ENCODE measurements at places on chromosomes 11 and 22.
A peak's percentile ranks its signal among the peaks of the same experiment; 100 is the strongest.

GRCh38 chr22:42993651-42994275 is 21.2 kb downstream of the PACSIN2 start:
- no peak for DNase-seq

- no peak for DNase-seq
These were observed 38.6 kb upstream of the SC5D start for GRCh38 chr11:121253951-121254350.

DNA sequence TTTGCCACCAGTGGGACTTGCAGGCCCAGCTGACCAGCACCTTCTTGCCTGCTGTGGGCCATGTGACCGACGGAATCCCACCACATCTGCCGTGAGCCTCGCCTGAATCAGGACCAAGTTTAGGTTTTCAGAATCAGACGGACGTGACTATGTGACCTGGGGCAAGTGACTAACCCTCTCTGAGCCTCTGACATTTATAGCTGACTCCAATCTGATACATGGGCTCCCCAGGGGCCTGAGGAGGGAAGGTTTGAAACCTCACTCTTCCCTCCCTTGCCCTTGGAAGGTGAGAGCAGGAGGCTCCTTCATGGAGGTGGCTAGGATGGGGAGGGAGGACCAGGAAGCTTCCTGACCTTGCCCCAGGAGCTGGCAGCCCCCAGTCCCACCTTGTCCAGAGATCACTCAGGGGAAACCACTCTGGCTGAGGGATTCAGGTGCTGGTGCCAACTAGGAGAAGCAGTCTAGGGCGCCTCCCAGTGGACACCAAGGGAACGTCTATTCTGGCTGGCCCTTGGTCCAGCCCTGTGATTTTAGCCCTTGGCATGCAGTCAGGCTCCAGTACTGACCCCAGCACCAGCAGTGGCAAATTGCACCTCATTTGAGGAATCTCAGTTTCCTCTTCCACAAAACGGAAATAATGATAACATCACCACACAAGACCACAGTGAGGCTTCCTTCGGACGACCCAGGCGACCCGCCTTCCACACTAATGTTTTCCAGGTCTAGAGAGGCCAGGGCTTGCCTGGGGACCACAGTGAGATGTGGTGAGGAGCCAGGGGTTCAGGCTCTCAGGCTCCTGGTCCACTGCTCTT is 47.2 kb upstream of the SYT7 start:
- DNase-seq = peak; percentile 31

DNA sequence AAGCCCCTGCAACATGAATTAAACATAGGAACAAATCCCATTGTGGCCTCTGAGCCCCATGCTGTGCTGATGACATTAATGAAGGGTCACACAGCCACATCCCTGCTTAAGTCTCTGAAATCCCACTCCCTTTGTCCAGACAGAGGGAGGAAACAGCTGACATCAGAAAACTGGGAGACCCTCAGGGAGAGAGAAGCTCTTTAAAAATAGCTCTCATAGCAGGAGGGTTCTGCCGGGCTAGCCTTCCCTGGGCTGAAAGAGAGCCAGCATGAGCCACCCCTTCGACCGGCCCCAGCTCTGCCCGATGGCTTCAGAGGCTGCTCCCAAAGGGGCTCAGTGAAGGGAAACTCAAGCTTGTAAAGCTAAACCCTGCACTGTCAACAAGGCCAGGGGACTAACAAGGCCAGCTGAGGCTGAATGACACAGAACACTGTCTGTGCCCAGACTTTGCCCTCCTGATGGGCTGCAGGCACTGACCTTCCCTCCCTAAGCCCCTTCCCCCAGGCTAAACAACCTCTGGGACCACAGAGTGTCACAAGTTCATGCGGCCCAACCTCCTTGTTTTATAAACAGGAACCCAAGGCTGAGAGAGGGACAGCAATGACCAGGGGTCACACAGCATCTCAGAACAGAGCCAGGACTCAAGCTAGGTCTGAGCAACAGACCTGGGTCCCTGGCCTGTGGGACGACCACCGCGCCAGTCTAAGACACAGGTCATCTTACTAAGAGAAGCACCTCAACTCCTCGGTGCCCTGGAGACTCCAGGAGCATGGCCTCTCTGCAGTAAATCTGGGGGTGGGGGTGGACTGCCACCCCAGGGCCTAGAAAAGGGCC is 163.8 kb downstream of the CHST1 start:
- no peak for DNase-seq

DNA sequence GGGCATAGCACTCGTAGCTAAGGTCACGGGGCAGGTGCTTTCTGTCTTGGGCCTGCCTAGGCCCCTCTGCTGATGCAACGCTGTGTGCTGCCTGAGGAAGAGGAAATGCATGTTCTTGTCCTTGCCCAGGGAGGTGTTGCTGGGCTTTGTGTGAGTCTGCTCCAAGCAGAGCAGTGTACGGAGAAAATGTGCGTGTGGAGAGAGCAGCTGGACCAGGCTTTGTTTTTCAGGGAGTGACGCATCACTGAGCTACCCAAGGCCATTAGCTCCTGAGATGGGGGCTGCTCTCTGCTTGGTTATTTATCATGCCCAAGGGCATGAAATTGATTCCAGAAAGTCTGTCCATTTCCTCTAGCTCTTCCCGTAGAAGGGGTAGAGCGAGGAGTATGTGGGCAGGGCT is 82.9 kb upstream of the THY1 start:
- DNase-seq = no peak

DNA sequence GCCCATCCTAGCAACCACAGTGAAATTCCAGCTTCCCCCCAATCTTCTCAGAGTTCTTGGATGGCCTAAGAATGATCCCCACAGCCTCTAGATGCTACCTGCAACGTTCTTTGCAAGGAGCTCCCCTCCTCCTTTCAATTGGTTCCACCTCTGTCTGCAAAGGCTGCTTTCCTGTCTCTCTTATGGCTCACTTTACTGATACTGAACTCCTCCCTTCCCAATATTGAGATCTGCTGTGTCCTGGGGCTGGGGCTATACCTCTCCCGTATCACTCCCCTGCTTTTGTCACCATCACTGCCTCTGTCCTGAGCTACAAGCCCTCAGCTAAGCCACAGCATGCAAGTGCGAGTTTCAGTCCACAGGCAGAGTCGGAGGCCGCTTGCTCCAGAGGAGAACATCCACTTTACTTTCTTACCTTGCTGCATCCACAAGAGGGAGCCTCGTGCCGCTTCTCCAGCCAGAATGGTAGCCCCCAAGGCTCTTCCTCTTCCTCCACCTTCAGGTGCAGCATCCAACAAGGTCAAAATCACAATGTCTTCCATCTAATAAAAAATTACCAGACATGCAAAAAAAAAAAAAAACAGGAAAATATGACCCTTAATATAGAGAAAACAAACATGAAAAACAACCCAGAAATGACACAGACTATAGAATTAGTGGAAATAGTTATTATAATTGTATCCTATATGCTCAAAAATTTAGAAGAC is 48.6 kb upstream of the TMEM45B start:
- DNase-seq = no peak

DNA sequence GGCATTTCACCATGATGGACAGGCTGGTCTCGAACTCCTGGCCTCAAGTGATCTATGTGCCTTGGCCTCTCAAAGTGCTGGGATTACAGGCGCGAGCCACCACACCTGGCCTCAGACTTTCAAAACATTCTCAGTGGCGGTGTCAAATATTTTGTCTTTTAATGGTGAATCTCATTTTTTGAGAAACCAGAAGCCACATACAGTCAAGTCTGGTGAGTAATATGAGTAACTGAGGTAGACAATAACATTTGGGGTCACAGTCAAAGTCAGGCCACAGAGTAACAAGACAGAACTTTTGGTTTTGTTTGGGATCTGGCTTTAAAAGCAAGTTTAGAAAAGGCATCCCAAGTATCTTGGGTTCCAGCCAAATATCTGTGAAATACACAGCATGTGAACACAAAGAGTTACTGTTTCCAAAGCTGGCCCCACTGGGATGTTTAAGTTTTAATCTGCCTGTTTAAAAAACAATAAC is 5.6 kb upstream of the TMA7B start:
- DNase-seq = no peak

DNA sequence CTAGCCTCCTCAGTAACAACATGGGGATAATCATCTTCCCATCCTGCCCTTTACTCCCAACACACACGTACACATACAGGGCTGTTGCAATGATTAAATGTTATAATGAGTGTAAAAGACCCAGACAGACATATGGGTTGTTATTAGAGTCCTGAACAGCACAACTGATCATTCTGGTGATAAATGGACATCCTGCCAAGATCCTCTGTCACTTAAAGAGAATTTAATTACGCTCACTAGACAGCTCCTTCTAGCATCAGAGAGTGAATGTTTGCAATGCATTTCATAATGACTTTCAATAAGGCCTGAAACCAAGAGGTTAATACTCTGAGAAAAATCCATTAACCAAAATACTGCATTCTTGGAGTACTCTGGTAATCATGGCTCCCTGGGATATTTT is 115.8 kb downstream of the KCNC1 start:
- DNase-seq = no peak

GRCh38 chr22:19957445-19957844 is 15.8 kb upstream of the TXNRD2 start:
- DNase-seq = no peak

GRCh38 chr11:128908391-128909246 is 17.5 kb downstream of the KCNJ5 start:
- DNase-seq = no peak

- no peak for DNase-seq
These were observed 8.9 kb upstream of the FXYD2 start for GRCh38 chr11:117833401-117833891.

DNA sequence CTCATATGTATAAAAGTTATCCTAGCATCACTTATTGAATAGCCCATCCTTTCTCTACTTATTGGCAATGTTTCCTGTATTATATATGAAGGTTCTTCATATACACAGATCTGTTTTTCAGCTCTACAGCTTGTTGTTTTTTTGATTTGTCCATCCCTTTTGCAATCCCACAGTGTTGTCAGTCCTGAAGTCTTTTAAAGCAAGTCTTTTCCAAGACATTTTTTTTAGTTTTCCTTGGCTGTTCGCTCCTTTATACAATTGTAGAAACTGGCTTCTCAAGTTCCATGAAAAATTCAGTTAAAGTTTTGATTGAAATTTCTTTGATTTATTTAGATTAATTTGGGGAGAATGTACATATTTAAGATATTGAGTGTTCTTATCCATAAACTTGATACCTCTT is 295.3 kb upstream of the SORL1-AS1 start:
- no peak for DNase-seq

DNA sequence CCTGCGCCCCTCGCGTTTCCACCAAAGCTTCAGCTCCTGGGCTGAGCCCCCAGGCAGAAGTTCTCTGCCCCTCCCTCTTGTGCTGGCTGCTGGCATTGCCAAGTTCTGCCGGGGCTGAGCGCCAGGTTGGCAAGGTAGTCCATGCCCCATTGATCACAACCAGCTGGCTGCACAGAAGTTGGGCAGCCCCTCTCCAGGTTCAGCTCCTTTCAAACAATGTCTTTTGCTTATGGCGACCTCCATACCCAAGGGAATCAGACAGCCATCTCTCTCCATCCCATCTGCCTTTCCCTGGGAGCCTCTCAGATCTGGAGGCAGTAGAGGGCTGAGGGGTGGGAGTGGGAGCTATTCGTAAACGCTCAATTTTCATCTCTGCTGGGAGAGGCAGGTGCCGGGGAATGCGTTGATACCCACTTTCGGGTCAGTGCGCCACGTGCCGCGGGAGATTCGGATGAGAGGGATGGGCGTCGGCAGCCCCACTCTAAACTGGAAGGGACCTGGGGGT is 1.5 kb downstream of the ADAMTS8 start:
- no peak for DNase-seq

DNA sequence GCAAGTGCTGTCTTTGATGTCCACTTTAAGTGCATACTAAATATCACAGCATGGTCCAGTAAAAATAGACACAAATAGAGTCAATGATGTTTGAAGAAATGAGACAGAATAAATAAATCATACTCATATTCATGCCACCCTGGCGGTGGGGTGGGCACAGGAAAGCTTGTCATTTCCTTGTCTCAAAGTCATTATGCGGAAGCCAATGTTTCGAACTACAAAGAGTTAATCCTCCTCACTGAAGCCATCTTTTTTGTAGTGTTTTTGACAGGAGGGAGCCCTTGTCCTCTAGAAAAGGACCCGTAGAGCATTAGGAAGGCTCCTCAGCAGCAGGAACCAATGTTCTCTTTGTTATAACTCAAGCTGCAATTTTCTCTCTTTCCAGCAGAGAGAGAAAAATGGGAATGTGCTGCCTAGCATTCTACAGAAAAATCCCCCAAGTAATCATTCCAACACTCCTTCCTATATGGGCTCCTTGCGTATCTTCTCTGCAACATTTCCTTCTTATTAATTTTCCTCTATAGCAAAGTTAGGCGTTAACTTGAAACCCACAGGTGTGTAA is 30.6 kb downstream of the SC5D start:
- no peak for DNase-seq

GRCh38 chr11:114377612-114378267 is 22.6 kb downstream of the C11orf71 start:
- no peak for DNase-seq

GRCh38 chr22:27405672-27406388 is 395.7 kb downstream of the MN1 start:
- DNase-seq = peak; percentile 47

GRCh38 chr11:128902515-128903066 is 11.4 kb downstream of the KCNJ5 start:
- DNase-seq = no peak

- DNase-seq = no peak
These were observed 22.5 kb downstream of the RELT start for GRCh38 chr11:73398721-73399120.

GRCh38 chr11:65624931-65625627 is 9.5 kb downstream of the PCNX3 start:
- no peak for DNase-seq
